ENCODE measurements at places on chromosomes 1 and 21.

- no peak for DNase-seq
These were observed 173.5 kb upstream of the ETV3 start for GRCh38 chr1:157311730-157312081.

GRCh38 chr1:220565670-220566069, 37.7 kb downstream of the MARK1 start:
- DNase-seq = no peak

DNA sequence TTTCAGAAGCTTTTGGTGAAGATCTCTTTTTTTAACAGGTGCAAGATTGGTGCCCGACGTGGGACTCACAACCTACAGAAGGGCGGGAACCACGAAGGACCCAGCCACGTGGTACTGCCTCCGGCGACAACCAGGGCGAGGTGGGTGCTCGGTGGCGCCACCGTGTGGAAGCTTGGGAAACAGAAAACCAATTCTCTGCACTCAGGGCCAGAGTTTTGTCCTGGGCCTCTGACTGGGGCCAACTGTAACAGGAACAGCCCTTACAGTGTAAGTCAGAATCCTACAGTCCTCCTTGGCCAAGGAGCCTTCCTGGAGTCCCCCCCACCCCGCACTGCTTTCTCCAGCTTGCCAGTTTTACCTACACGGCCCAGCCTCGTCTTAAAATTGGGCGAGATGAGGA, 11.6 kb upstream of the S100A7A start:
- peak; percentile 55 for DNase-seq

GRCh38 chr1:221633841-221634409, 108.0 kb downstream of the DUSP10 start:
- DNase-seq = no peak

DNA sequence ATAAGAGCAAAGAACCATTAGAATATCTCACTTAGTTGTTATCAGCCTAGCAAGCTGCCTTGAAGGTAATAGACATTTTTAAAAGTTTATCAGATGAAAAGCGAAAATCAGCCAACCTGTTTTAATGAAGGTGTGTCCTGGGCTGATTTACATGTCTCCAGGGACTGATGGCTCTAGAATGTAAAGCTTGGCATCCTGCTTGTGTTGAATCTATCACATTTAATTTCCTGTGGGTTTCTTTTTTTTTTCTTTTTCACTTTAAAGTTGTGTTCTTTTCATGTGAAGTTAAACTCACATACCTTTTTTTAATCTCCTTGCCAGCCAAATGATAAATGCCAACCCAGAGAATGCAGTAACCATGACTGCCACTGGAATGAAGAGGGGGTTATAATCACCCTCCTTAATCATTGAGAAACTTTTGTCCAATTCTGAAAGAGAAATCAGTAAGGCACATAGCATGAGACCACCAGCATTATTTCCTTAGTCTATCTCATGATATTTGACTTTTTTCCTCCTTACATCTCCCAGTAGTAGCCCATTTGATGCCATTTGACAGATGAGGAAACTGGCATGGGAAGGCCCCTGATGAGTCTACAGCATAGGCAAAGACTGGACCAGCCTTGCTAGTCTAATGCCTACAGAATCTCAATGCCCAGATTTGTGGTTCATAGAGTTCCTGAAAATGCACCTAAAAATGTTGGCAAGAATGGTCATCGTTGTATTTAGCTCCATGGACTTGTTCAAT, 10.0 kb downstream of the SELL start:
- DNase-seq = peak; percentile 47

Measured in germinal center (tissue), 1 donor.